ENCODE measurements at places on chromosomes 11 and 22. TPM values are rescaled to one million over a fixed set of nuclear protein-coding genes. Genes with fewer than 3 reads are reported as not detected.

CAVIN3 gene
- 220 TPM for total RNA-seq

CHST1 gene
- total RNA-seq: 15.7 TPM

HIRA gene
- 34.4 TPM for total RNA-seq

TUB gene
- total RNA-seq: 1.4 TPM

C22orf42 gene
- total RNA-seq: not detected

TIRAP gene
- 5.1 TPM for total RNA-seq

TUBA8 gene
- 1.0 TPM for total RNA-seq

CAPN5 gene
- 8.5 TPM for total RNA-seq

ADM2 gene
- total RNA-seq: 0.60 TPM

C22orf15 gene
- not detected for total RNA-seq

LSP1 gene
- 0.42 TPM for total RNA-seq

TRIM49 gene
- not detected for total RNA-seq

NRGN gene
- 1.3 TPM for total RNA-seq

GPHA2 gene
- not detected for total RNA-seq

ARHGAP8 gene
- not detected for total RNA-seq

RASD2 gene
- not detected for total RNA-seq

C1QTNF4 gene
- 0.34 TPM for total RNA-seq

SLC22A9 gene
- total RNA-seq: not detected

CABP4 gene
- 1.0 TPM for total RNA-seq

SRRD gene
- total RNA-seq: 27.7 TPM

IRF7 gene
- 24.2 TPM for total RNA-seq

FZD4 gene
- 214 TPM for total RNA-seq

DGCR6 gene
- total RNA-seq: 3.9 TPM

APOL6 gene
- total RNA-seq: 14.6 TPM

CCDC73 gene
- total RNA-seq: not detected

MMP8 gene
- not detected for total RNA-seq

ZNRF3 gene
- total RNA-seq: 3.2 TPM

PKDREJ gene
- under 0.01 TPM for total RNA-seq

TRIM5 gene
- 86.6 TPM for total RNA-seq

DCDC1 gene
- 0.05 TPM for total RNA-seq

YPEL4 gene
- 0.05 TPM for total RNA-seq

OR51B4 gene
- not detected for total RNA-seq

PARVA gene
- 25.5 TPM for total RNA-seq

OR4C12 gene
- total RNA-seq: not detected

UBQLNL gene
- total RNA-seq: 0.05 TPM

OR8G5 gene
- total RNA-seq: not detected

PHF21B gene
- not detected for total RNA-seq

CEP126 gene
- 0.34 TPM for total RNA-seq

PLA2G3 gene
- not detected for total RNA-seq

MMP12 gene
- not detected for total RNA-seq

CASP4 gene
- total RNA-seq: 434 TPM

TCN2 gene
- 101 TPM for total RNA-seq

APOA4 gene
- not detected for total RNA-seq

ART1 gene
- total RNA-seq: not detected

PIWIL4 gene
- 1.2 TPM for total RNA-seq

CDC45 gene
- total RNA-seq: 12.4 TPM
